ENCODE measurements at places on chromosomes 5 and 9.

DNA sequence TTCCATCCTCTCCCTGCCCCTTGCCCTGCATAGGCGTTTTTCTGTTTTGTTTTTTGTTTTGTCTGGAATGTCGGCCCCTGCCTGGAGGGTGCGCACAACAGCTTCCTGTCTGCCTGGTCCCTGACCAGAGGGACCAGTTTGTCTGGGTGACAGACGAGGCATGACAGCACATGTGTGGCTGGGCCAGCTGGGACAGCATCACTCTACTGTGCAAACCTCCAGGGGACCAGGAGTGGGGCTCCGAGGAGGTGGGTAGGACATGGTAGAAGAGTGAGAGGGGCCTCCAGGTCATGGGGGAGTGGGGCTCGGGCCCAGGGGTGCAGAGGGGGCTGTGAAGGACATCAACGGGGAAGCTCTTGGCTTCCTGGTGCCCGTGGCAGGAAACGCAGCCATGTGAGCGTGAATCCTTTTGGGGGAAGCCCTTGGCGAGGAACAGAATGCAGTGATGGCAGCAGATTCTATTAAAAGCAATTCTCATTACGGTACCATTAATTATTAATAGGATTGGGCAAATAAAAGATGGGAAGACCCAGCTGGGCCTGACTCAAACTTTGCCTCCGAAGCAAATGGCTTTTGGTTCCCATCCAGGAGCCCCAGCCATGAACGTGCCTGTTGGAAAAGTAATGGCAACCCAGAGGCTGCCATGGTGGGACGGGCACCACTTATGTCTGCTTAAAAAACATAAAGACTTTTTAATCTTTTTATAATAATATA, 184.4 kb upstream of the IER5L start:
- no peak for DNase-seq

GRCh38 chr9:128361986-128362646, 9.1 kb upstream of the URM1 start:
- peak; percentile 67 for DNase-seq

DNA sequence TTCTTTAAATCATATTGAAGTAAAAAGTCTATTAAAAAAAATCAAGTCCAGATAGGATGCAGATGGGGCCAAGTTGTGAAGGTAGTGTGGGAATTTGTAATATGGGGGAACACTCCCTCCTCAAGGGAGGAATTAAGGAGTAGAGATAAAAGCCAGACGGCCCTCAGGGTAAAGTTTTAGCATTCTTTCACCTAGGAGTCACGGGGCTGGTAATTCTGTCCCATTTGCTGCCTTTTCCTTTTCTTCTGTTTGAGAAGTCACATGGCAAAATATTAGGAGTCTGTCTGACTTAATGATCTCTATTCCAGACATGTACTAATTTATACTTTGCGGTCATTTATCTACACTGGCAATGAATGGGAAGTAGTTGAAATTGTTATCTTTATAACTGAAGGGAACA, 61.9 kb downstream of the SNX24 start:
- DNase-seq, result no peak

- no peak for DNase-seq
These were observed 72.4 kb upstream of the MPDZ start for GRCh38 chr9:13351778-13352386.

DNA sequence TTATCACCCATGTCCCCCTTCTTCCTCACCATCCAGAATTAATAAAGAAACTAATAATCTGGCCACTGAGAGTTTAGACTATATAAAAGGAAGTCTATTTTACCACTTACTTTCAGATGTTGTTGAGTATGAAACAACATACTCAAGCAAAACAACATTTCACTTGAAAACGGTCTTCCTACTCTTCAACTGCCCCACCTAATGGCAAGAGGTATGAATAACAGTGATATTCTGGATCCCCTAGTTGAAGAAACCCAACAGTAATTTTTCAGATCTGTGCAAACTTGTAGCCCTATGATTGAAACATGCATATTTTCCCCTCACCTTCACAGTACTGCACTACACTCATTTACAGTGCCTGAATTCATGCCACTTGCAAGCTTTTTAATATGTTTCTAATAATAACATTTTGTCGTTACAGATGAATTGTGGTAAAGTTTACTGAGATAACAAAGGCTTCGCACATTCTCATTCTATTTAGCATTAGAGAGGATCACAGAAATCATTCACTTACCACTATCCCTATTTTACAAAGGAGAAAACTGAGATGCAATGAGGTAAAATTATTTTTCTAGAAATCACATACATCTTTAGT, 267.9 kb upstream of the PDE4D start:
- DNase-seq, result no peak

- no peak for DNase-seq
These were observed 33.5 kb upstream of the DMRT3 start for GRCh38 chr9:942805-943580.

DNA sequence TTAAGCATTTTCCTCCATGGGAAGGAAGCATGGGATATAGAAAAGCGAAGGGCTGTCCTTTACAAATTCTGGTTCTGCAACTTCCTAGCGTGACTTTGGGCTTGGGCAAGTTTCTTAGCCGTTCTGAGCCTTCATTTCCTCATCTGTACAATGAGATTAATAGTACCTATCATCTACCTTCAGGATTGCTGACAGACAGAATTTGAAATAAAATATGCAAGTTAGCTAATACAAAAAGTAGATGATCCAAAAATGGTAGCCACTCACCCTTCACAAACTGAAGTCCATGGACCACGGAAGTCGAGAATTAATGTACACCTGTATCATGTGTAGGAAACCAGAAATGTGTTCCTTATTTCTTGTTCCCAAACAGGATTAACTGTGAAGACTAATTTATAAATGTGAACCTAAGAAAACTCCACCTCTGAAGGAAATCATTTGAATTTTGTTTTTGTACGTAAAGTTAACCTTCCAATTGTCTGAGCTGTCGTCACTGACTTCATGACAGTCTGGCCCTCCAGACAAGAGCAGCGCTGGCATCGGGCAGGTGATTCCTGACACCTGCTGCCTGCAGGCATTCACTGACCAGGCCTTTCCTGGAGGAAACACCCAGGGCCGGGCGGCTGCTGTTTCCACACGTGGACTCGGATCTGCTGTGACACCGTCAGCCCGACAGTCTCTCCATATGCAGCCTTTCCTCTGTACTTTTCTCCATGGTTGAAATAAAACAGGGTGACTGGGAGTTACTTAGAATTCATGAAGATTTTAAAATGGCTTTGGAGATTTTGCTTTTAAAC, 63.4 kb downstream of the PSMB7 start:
- no peak for DNase-seq

DNA sequence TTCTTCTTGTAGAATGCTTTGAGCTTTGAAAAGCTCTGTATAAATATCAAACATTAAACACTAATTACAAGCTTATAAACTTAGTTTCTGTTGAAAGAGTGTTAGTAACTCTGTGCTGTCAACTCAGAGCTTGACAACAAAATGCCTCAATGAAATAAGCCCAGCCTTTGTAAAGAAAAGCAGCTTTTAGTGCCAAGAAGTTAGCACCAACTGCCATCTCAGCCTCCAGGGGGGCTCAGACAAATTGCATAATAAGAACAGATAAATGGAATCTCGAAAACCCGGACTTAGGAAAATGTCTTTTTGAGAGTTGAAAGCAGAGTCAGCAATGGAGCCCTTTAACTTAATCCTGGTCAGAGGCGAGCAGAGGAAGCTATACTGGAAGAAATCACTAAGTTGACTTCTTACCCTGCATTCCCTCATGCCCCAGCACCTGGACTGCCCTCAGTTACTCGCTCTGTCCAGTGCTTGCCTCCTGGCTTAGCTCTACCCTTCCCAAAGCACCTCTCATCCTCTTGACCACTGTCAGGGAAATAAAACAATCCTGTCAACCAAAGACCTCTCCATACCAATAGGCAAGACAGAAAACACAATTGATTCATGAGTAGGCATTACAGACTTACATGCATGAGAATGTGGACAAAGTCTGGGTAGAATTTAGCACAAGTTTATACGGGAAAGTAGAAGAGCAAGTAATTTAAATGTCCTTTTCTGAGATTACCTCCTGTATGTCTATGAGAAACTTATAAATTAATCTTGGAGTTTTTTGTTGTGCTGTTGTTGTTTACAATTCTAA, 352.7 kb downstream of the ZNF608 start:
- DNase-seq, result no peak

GRCh38 chr9:29282121-29282520, 1708.8 kb upstream of the C9orf72 start:
- no peak for DNase-seq

DNA sequence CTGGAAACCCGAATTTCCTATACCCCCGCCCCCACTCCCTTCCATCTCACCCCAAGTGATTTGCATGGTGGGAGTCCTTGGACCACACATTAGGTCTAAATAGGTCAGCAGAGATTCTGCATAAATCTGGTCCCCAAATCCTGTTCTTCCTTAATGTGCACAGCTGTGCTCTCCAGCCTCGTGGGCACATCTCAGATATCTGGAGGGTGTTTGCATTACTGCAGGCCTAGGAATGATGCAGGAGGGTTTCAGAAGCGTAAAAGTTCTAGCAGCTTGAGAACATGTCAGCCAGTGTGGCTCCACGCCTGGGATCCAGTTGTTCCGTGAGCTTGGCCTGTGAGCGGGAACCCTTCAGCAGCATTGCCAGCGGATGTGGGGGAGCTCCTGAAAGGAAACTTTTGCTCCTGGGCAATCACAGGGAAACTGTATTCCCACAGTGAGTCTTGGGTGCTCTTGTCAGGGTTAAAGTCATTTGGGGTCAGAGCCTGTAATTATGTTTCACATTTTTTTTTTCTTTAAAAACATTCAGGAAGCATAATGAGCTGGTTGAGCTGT, 12.9 kb downstream of the ARHGAP26 start:
- DNase-seq, result no peak

DNA sequence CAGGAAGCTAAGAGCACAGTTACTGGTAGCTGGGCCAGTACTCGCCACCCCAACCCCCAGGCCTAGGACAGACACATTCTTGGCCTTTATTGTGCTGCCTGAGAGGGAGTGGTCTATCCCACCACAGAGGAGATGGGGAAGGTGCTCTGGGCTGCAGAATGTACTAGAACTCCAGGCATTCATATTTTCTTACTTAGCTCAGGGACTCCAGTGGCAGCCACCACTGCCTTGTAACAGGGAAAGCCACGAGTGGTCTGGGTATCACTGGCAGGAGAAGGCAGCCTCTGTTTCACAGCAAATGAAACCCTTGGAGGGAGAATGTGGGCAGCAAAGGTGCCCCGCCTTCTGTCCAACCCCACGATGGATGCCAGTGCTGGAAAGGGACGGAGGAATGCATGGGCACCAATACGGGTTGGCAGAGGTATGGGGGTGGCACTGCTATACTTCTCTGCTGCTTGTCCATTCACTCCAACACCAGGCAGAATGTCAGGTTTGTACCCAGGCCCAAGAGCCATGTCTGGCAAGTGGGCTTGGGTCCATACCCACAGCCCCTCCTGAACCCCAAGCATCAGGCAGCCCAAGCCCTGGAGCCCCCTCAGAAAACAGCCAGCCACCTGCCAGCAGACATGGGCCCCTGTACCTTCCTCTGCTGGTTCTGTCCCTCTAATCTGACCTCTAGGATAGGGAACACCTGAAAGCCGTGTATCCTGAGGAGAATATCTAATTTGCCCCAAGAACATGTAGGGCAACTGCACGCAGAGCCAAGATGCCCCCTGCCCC, 4.6 kb downstream of the SEPTIN8 start:
- DNase-seq, result no peak

DNA sequence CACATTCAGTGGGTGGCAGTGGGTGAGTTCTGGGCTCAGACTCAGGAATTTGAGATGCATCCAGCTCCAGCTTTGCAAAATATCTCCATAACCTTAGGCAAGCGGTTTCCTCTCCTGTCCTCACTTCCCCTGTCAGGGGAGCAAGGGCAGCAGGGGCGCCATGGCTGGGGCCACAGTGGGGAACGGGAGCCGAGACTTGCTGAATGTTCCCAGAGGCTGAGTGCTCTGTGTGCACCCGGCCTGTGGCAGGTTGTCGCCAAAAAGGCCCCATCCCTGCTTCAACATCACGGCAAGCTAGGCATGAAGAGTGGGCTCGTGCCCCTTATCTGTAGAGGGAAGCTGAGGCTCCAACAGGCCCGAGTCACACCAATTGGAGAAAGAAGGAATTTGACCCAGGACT, 268.8 kb downstream of the NSG2 start:
- DNase-seq, result no peak

DNA sequence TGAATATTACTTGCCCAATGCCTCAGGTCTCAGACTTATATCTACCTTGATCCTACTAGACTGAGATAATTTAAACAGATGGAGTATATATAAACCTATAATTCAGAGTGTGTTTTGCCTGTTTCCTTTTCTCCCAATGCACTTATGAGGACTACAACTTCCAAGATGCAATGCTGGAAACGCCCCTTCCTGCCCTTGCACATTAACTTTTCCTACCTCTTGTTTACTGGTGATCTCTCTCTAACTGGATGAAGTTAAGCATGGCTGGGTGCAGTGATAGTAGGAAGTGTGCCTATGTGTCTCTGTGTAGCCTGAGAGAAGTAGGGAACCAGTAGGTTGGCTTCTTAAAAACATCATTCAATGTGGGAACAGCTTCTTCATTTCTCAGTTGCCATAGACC, 115.2 kb downstream of the SVEP1 start:
- DNase-seq, result no peak

- no peak for DNase-seq
These were observed 272.7 kb downstream of the ADAMTSL1 start for GRCh38 chr9:18746631-18747030.

GRCh38 chr5:25190521-25191000, 545.8 kb upstream of the CDH10 start:
- no peak for DNase-seq

DNA sequence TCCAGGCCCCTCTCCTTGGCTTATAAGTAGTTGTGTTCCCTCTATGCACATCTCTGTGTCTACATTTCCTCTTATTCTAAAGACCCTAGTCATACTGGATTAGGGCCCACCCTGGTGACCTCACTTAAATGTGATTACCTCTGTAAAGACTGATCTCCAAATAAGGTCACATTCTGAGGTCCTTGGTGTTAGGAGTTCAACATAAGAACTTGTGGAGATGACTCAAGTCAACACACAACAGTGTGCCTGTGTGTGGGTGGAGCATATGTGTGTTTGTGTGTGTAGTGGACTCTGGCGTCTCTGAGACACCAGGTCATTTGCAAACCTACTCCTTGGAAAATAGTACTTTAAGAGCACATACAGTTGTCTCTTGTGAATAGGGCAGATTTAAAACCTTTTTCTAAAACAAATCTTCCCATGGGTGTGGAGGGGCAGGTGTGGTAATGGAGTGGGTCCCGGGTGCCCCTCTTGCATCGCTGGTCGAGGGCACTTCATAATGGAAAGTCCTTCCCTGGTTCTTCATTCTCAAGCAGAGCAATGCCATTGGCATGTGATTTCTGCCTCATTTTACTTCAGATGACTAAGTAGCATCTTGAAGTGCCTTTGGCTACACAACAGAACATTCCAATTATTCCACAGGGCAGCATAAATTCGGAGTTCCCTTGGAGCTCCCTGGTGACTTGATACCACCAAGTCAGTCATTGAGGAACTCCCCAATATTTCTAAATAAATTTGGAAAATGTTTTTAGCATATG, 84.4 kb downstream of the C9orf152 start:
- no peak for DNase-seq

- no peak for DNase-seq
These were observed 343.7 kb downstream of the EBF1 start for GRCh38 chr5:158755986-158756385.

Measured in CD4-positive, alpha-beta T cell treated with Interleukin-21 for 1 hour (primary cell).